ENCODE measurements at places on chromosomes 7 and 10.
A peak's percentile ranks its signal among the peaks of the same experiment; 100 is the strongest.

DNA sequence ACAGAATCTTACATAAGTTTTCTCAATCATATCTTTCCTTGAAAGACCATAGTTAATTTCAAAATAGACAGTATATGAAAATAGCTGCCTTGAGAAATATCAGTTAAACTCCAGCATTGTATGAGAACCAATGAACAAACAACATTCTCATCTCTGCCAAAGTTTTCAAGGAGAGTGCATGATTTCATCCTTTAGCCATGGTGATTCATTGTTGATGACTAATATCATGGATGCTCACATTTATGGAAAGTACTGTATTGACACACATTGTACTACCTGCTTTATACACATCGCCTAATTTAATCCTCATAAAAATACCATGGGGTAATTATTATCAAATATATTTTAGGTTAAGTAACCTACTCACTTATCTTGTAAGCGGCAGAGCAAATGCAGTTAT, 250.3 kb downstream of the CNTNAP2 start:
- H3K36me3 ChIP-seq: no peaks in the 10 kb centered on the region
- no peak overlapping the region for H3K27ac ChIP-seq

- no peak overlapping the region for H3K4me3 ChIP-seq
- DNase-seq: no peak
- no peaks in the 10 kb centered on the region for H3K4me1 ChIP-seq
- no peaks in the 10 kb centered on the region for H3K27me3 ChIP-seq
- no peaks in the 10 kb centered on the region for H3K36me3 ChIP-seq
Measured at GRCh38 chr10:124339119-124340032, 79.3 kb downstream of the OAT start.

DNA sequence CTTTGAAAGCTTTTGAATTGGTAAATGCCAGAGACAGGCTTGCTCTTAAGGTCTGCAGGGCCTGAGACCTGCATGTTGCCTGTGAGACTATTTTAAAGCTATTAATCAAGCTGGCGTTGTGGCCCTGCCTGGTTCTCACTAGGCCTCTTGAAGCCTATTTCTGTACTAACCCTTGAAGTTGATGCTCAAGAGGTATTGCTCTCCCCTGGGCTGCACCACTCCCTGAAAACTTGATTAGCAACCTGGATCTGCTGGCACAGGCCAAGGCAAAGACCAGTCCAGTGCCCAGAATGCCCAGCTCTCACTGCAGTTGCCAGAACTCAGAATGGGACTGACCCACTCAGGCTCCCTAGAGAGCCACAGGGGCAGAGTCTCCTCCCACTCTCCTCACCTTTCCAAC, 220.0 kb upstream of the MEOX2 start:
- H3K4me3 ChIP-seq: no peak overlapping the region
- H3K4me1 ChIP-seq: no peaks in the 10 kb centered on the region
- DNase-seq: no peak
- no peak overlapping the region for H3K27ac ChIP-seq

DNA sequence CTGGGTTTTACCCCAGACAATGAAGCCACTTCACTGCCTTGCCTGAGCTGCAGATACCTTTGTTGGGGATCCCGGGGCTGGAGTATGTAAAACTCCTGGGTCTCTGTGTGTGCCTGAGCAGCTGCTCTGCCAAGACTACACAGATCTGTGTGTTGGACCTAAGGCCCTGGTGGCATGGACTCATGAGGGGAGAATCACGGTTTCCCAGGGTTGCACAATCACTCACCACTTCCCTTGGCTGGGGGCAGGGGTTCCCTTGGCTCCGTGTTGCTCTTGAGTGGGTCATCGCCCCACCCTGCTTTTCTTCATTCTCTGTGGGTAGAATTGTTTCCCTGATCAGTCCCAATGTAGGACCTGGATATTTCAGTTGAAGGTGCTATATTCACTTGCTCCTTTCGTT, 13.9 kb upstream of the TBATA start:
- no peak overlapping the region for H3K27ac ChIP-seq
- H3K27me3 ChIP-seq: no peaks in the 10 kb centered on the region
- H3K4me3 ChIP-seq: no peak overlapping the region
- no peaks in the 10 kb centered on the region for H3K36me3 ChIP-seq

DNA sequence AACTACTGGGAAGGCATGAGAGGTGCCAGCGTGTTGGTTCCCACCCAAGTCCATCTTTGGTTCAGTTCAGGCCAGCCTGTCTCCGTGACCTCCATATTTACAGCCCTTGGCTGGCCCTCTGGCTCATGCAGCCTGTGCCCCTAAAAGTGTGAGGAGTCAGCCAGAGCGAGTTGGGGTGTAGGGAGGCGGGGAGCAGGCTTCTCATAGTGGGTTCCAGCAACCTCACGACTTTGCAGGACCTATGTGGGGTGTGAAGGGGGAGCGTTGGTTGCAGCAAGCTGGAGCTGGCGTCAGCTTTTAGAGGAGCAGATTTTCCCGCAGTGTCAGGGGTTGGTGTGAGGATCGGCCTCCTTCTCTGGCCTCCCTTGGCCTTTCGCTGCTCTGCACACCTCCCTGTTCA, 9.8 kb downstream of the TSPAN14 start:
- H3K27me3 ChIP-seq: no peaks in the 10 kb centered on the region
- no peaks in the 10 kb centered on the region for H3K36me3 ChIP-seq
- no peak for DNase-seq
- peak overlapping the region; percentile 84 for H3K27ac ChIP-seq
- peaks cover 99% of the 10 kb centered on the region for H3K4me1 ChIP-seq
- peak overlapping the region; percentile 20 for H3K4me3 ChIP-seq

DNA sequence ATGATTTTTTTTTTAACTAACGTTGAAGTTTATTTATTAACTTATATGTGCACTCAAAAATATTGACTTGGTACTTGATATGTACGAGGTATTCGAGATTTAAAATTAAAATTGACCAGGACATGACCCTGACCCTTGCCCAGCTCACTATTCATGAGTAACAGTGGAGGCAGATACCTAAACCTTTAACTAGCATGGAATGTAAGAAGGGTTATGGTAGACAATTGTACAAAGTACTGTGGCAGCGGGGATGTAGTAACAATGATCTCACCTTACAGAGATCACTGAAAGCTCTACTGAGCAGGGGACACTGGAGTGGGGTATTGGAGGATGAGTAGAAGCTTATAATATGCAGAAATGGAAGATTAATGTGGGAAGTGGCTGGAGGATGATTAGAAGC, 60.8 kb downstream of the ADRA2A start:
- H3K27ac ChIP-seq: no peak overlapping the region
- DNase-seq: no peak
- H3K27me3 ChIP-seq: no peaks in the 10 kb centered on the region
- no peak overlapping the region for H3K4me3 ChIP-seq

DNA sequence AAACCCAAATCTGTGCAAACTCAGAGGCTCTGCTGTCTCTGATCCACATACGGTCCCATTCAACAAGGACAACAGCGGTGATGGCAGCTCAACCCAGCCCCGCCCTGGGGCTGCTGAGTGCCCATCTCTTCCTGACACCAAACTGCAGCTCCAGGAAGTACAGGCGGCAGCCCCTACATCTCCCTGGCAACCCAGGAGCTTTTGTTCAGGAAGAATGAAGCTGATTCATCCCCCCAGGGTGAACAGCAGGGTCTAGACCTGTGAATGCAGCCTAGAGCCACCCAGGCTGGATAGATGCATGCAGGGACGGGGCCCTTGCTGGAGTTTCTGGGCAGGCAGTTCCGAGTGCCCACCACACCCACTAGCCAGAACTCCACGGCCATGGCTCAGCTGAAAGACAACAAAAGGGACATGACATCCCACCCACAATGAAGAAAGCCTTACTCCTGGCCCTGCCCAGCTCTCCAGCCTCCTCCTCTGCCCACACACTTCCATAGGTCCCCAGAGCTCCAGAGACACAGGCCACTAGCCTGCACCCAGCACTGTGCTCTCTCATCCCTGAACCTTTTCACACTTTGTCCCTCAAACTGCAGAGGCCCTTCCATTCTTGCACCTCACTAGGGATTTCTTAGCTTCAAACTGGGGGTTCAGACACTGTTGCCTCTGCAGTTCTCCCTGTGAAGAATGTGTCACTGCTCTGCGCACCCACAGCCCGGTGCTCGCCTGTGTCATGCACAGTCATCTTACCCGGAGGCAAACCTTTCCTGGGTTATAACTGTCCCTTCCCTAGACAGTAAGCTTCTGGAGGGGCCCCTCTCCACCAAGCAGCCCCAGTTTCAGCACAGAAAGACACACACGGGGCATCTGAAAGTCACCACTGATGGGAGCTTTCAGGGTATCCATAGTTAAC, 99.1 kb downstream of the GRID1 start:
- no peak overlapping the region for H3K4me3 ChIP-seq
- H3K36me3 ChIP-seq: no peaks in the 10 kb centered on the region
- H3K4me1 ChIP-seq: no peaks in the 10 kb centered on the region
- no peaks in the 10 kb centered on the region for H3K27me3 ChIP-seq

DNA sequence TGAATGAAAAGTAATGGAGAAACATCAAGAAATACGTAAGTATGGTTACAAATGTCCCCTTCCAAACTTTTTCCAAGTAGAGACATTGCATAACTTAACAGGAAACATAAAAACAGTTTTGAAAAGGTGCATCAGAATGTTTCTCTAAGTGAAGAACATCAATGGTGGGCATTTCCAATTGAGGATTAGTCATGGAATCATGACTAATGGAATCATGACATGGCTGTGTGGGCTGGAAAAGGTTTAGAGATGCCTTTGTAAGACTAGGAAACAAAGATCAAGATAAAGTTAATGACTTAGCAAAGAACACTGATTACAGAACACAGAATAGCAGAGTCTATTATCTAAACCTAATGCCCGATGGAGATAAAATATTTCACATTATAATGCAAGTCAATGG, 272.0 kb downstream of the HPSE2 start:
- no peaks in the 10 kb centered on the region for H3K4me1 ChIP-seq
- H3K4me3 ChIP-seq: no peak overlapping the region
- H3K36me3 ChIP-seq: no peaks in the 10 kb centered on the region
- DNase-seq: no peak
- no peak overlapping the region for H3K27ac ChIP-seq

- no peak overlapping the region for H3K27ac ChIP-seq
- no peak overlapping the region for H3K4me3 ChIP-seq
- H3K36me3 ChIP-seq: no peaks in the 10 kb centered on the region
- no peak for DNase-seq
Measured at GRCh38 chr7:3200504-3200903, 100.5 kb upstream of the SDK1 start.

- no peak overlapping the region for H3K4me3 ChIP-seq
- DNase-seq: no peak
- H3K27me3 ChIP-seq: no peaks in the 10 kb centered on the region
- peaks cover 35% of the 10 kb centered on the region for H3K36me3 ChIP-seq
Measured at GRCh38 chr7:37092548-37092947, 356.1 kb downstream of the ELMO1 start.

DNA sequence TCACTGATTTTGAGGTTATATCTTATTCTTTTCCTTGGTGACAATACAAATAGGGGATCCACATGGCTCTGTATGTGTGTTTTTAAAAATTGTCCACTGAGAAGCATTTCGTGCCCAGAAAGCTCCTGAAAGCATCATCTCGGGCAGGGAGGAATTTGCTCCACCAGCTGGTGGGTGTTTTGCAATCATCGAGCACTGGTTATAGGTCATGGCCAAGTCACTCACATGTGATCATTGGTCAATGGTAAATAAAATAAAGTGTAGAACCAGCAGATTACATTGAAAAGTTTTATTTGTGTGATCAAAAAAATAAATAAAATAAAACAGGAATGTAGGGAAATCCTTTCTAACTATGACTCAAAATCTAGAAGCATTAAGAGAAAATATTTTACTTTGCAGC, 23.0 kb upstream of the SNX13 start:
- H3K27me3 ChIP-seq: no peaks in the 10 kb centered on the region
- H3K4me1 ChIP-seq: no peaks in the 10 kb centered on the region
- no peak overlapping the region for H3K4me3 ChIP-seq
- no peak overlapping the region for H3K27ac ChIP-seq
- H3K36me3 ChIP-seq: no peaks in the 10 kb centered on the region
- DNase-seq: no peak

GRCh38 chr10:31803606-31804351, 124.9 kb downstream of the ARHGAP12 start:
- no peaks in the 10 kb centered on the region for H3K4me1 ChIP-seq
- H3K4me3 ChIP-seq: no peak overlapping the region
- peaks cover 8% of the 10 kb centered on the region for H3K36me3 ChIP-seq
- DNase-seq: no peak
- H3K27ac ChIP-seq: no peak overlapping the region

DNA sequence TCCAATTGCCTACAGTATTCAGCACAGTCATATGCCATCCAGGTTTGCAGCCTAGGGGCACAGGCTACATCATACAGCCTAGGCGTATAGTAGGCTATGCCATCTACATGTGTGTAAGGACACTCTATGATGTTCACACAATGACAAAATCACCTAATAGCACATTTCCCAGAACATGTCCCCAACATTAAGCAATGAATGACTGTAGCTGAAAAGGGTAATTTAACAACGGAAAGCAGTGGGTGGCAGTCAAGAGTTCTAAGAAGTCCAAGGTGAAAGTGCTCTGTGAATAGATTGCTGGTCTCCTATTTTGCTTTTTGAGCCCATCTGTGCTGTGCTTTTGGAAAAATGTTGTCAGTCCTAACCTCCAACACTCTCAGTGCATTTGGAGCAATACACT, 162.6 kb downstream of the KLF6 start:
- H3K4me1 ChIP-seq: no peaks in the 10 kb centered on the region
- no peak overlapping the region for H3K27ac ChIP-seq
- no peaks in the 10 kb centered on the region for H3K36me3 ChIP-seq
- H3K4me3 ChIP-seq: no peak overlapping the region
- no peak for DNase-seq

DNA sequence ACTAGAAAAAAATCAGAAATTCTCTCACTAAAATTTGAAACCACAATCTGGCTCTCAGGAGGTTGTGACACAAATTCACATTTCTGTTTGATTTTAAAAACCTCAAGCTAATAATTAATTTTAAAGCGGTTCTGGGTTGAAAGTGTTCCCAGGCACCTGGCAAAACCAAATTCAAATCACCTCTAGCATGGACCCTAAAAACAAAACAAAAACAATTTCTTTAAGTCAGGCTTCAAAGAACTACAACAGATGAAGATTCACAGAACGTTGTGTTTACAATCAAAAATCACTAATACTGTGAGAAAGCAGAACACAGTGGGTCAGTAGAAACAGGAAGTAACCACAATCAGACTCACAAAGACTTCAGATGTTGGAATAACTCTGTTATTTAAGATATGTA, 7.2 kb upstream of the RELN start:
- no peaks in the 10 kb centered on the region for H3K36me3 ChIP-seq
- H3K27ac ChIP-seq: no peak overlapping the region
- no peak overlapping the region for H3K4me3 ChIP-seq
- H3K27me3 ChIP-seq: no peaks in the 10 kb centered on the region

- no peak overlapping the region for H3K27ac ChIP-seq
- no peaks in the 10 kb centered on the region for H3K27me3 ChIP-seq
- no peaks in the 10 kb centered on the region for H3K36me3 ChIP-seq
- no peaks in the 10 kb centered on the region for H3K4me1 ChIP-seq
- H3K4me3 ChIP-seq: no peak overlapping the region
Measured at GRCh38 chr7:116970238-116970910, 17.1 kb downstream of the ST7 start.

DNA sequence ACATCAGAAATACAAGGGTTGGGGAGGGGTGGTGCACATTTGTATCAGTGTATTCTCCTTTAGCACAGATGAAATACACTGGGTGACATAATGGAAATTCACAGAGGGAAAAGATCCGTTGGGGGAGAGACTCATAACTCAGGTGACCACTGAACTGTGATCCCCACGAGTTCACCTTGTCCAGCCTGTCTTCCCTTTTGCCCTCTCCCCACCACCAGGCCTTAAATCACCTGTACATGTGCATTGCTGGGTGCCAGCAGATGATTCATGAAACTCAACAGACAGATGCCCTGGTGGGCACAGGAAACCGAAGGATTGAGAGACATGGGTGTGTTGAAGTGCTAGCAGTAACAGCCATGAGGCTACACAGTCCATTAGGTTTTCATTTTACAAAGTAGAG, 253.3 kb downstream of the PLXNA4 start:
- peaks cover 6% of the 10 kb centered on the region for H3K4me1 ChIP-seq
- H3K27me3 ChIP-seq: no peaks in the 10 kb centered on the region
- no peak for DNase-seq
- H3K27ac ChIP-seq: no peak overlapping the region
